ENCODE measurements at places on chromosomes 11 and 22.
A peak's percentile ranks its signal among the peaks of the same experiment; 100 is the strongest.

- DNase-seq, result no peak
These were observed 53.4 kb upstream of the PARVG start for GRCh38 chr22:44127356-44127755.

GRCh38 chr11:132471466-132471865 lies 1060.8 kb downstream of the OPCML start:
- DNase-seq, result no peak

DNA sequence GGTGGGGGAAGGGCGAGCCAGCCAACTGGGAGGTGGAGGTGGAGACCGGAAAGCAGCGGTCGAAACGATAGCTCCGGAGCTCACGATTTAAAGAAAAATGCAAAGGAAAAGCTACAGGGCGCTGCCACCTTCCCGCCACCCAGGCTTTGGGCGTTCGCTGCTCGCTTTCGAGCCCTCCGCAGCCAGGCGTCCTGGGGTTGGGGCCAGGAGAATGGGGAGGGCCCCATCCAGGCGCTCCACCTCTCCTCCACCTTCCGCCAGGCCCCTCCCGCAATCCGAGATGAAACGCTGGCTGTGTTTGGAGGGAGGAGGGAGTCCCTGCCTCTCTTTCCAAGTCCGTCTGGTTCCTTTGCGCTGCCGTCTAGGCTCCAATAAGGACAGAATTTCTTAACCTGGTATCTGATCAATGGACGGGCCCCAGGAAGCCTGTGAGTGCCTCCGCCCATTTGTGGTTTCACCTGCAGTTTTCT lies 483 bp upstream of the ABTB2 start:
- no peak for DNase-seq

DNA sequence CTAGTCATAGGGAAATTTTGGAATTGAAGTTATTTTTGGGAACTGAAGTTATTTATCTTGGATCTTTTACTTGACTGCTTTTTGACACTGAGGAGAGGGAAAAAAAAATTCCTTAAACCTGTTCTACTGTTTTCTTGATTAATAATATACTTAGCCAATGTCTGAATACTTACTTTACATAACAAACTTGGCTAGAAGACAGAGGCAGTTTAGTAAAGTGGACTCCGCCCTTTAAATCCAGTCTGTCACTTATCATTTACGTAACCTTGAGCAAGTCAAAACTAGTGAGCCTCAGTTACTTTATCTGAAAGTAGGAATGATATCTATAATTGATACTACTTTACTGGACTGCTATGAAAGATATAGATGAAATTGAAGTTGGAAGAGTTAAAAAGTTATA lies 19.5 kb downstream of the CTSC start:
- DNase-seq, result no peak

DNA sequence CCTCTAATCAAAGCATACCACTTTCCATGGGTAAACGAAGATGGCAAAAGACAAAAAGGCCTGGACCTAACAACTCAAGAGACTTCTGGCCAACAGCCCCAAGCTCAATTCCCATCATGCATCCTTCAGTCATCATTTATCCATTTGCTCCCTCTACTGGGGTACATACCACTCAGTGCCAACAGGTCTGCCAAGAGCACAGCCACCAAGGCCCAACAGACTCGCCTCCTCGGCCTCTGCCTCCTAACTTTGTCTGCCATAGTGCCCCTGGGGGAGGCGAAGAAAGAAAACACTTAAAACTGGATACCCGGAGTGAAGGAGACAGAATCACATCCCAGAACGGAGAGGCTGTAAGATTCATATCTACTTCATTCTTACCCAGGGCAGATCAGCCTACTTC lies 1.1 kb downstream of the HYOU1 start:
- DNase-seq, result no peak

GRCh38 chr11:111379602-111380136 lies 594 bp upstream of the POU2AF1 start:
- DNase-seq, result no peak

- no peak for DNase-seq
These were observed 210.8 kb downstream of the PGR start for GRCh38 chr11:100918551-100919500.

- DNase-seq, result no peak
These were observed 5.0 kb downstream of the EIF4G2 start for GRCh38 chr11:10803676-10804075.

- peak; percentile 19 for DNase-seq
These were observed 62.7 kb upstream of the NECTIN1 start for GRCh38 chr11:119791701-119792151.

GRCh38 chr11:21110415-21110814 lies 441.0 kb downstream of the NELL1 start:
- no peak for DNase-seq

GRCh38 chr11:79119491-79120284 lies 321.1 kb downstream of the TENM4 start:
- no peak for DNase-seq

GRCh38 chr11:111879637-111879960 lies 258 bp downstream of the CFAP68 start:
- no peak for DNase-seq

DNA sequence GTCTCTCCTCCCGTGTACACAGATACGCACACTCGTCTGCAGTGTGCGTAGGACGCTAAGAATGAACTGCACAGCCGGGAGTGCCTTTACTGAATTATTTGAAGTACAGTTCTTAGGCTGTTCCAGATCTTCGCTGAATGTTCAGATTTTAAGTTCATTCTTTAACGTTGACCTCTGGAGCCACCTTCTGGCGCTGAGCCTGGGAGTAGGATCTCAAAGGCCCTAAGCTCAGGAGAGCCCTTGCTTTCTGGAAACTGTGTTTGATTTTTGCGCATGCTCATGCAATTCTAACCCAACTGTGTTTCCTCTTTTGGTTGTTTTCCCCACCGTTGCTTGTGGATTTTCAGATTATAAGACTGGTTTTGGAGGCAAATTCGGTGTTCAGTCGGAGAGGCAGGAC lies 22.8 kb downstream of the CTTN start:
- no peak for DNase-seq

GRCh38 chr11:119650251-119650650 lies 78.7 kb downstream of the NECTIN1 start:
- no peak for DNase-seq
